Nephron progenitor cell (in vitro differentiated cells): ENCODE measurements at places on chromosomes 2 and 18.

DNA sequence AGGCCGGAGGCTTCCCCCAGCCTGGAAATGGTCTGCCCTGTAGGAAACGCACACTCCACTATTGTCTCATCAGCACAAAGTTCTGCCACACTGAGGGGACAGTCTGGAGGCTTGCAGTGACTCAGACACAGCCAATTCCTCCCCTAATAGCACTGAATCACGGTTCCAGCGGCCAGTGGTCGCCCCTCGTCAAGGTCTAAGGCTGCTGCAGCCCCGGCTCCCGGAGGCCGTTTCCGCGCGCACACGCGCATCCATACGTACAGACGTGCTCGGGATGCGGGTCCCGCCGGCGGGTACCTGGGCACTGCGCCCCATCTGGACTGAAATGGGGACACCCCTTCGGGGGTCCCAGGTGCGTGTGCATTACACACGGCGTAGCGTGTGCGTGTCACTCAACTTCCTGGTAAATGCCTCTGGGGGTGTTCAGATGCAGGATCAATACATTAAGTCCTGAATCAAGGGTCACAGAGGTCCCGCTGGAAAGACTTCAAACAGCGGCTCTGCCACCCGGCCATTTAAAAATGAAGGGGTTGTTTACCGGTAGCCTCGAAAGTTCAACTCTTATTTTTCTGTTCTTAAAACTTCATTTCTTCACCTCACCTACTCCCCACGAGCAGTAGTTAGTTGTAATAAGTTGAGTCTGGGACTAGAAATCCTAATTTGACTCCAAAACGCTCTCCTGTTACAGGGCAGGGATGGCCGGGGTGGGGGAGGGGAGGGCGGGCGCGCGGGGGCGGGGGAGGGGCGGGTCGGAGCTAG, 572 bp upstream of the ZNF516 start:
- H3K27ac ChIP-seq = peak overlapping the region; percentile 99
- H3K4me3 ChIP-seq = peak overlapping the region; percentile 94
- H3K4me1 ChIP-seq = peaks cover 43% of the 10 kb centered on the region

DNA sequence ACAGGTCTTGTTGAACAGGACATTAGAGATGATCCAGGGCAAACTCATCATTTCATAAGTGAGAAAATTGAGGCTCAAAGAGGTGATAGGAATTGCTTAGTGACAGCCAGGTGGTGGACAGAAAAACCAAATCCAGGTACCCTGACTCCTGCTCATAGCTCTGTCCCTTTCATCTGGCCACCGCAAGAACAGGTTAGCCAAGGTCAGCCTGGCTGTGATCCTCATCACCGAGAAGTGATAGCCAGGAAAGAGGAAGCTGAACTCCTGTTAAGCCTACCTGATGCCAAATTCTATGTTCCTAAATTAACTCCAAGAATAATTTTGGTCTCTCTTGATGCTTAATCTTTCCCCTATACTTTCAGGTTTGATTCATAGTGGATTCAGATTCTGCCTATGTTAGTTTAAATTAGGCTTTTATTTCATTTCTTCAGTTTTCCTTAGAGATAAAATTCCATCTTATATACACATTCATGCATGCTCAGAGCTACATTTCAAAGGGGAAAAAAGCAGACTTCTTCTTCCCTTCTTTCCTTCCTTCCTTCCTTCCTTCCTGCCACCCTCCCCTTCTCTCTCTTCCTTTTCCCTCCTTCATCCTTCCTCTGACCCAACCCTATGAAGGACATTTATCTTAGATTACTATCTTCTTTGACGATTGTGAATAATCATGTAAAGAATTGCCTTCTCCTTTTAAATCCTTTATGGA, 17.3 kb upstream of the CRIM1 start:
- DNase-seq = no peak
- no peaks in the 10 kb centered on the region for H3K36me3 ChIP-seq
- no peak overlapping the region for H3K4me3 ChIP-seq
- H3K27me3 ChIP-seq = peaks cover 2% of the 10 kb centered on the region
- no peak overlapping the region for H3K27ac ChIP-seq

DNA sequence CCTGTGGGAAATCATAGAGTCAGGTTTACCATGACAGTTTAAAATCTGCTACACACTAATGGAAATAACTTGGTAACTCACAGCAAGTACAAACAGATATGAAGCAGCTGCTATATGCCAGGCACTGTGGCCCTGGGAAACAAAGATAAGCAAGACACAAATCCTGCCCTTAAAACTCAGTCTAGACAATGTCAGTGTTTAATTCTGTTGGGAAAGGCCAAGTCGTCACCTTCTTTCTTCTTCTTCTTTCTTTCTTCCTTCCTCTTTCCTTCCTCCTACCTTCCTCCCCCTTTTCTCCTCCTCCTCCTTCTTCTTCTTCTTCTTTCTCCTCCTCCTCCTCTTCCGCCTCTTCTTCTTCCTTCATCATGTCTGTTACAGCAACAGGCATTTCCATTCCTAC, 26.8 kb downstream of the PLEK start:
- no peak for DNase-seq
- H3K27ac ChIP-seq = no peak overlapping the region
- H3K4me1 ChIP-seq = peaks cover 15% of the 10 kb centered on the region
- no peak overlapping the region for H3K4me3 ChIP-seq
- no peaks in the 10 kb centered on the region for H3K36me3 ChIP-seq
- no peaks in the 10 kb centered on the region for H3K27me3 ChIP-seq

GRCh38 chr2:203562268-203562667, 27.2 kb upstream of the RAPH1 start:
- DNase-seq = no peak
- peak overlapping the region; percentile 23 for H3K27ac ChIP-seq
- H3K27me3 ChIP-seq = peaks cover 5% of the 10 kb centered on the region
- no peaks in the 10 kb centered on the region for H3K36me3 ChIP-seq
- no peak overlapping the region for H3K4me3 ChIP-seq
- H3K4me1 ChIP-seq = no peaks in the 10 kb centered on the region

- H3K36me3 ChIP-seq = no peaks in the 10 kb centered on the region
- H3K27me3 ChIP-seq = no peaks in the 10 kb centered on the region
- H3K4me1 ChIP-seq = peaks cover 8% of the 10 kb centered on the region
- DNase-seq = no peak
These were observed 16.8 kb downstream of the AP1S3 start for GRCh38 chr2:223820549-223820948.

DNA sequence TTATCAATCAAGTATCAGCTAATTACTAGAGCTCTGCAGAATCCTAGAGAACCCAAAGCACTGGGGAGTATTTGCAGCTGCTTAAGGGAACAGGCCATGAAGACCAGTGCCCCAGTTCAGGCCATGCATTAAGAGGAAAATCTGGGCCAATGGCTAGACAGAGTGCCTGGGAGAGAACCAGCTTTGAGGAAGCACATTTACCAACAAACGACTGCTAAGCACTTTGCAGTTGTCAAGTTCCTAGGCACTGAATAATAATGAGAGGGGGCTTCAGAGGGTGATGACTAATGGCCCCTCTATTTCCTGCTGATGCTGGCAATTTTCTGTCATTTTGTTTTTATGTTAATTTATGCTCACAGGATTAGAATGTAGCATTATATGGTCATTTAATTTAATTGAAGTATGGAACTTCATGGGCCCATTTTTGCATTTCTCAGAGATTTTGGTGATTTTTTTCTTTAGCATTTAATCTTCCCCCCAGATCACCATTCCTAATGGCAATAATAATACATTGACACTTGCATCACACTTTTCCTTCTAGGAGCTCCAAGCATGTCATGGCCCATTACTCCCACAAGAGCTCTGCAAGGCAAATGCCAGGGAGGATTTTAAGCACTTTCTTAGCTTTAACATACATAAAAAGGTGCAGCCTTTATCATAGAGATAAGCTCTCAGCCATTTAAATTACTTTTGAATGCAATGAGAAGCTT, 147.7 kb upstream of the SPATS2L start:
- H3K27ac ChIP-seq = no peak overlapping the region
- peaks cover 19% of the 10 kb centered on the region for H3K4me1 ChIP-seq
- H3K27me3 ChIP-seq = peaks cover 4% of the 10 kb centered on the region
- DNase-seq = no peak

- peaks cover 6% of the 10 kb centered on the region for H3K27me3 ChIP-seq
- no peaks in the 10 kb centered on the region for H3K36me3 ChIP-seq
- DNase-seq = no peak
- no peak overlapping the region for H3K4me3 ChIP-seq
These were observed 219.7 kb upstream of the HS6ST1 start for GRCh38 chr2:128538396-128538795.

DNA sequence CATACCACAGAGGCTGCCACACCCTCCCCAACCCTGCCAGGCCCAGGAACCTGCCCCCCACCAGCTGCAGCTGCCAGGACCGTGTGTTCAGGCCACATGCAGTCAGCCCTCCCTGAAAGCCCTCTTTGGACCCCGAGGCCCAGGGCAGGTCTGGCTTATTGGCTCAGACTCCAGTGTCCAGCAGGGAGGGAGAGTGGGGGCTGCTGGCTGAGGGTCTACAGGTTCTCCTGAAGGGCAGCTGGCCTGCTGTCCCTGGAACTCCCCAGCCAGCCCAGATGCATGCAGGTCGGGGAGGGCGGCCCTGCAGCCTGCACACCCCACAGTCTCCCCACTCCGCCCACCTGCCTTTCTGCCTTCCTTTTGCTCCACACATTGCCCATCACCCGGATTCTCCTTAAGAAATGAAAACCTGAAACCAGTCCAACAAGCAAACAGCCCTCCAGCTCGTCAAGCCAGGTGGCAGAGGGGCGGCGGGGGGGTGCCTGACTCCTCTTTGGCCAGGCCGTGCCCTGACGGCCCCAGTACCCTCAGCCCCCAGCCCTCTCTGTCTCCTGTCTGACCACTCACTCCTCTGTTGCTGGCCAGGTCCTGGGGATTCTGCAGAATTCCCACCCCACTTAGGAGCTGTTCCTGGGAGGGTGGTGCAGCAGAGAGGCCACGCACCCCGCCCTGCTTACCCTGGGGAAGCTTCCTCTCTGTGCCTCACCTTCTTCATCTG, 18.0 kb downstream of the GPR35 start:
- peaks cover 18% of the 10 kb centered on the region for H3K4me1 ChIP-seq
- H3K36me3 ChIP-seq = no peaks in the 10 kb centered on the region
- H3K4me3 ChIP-seq = no peak overlapping the region
- no peak overlapping the region for H3K27ac ChIP-seq
- no peak for DNase-seq

DNA sequence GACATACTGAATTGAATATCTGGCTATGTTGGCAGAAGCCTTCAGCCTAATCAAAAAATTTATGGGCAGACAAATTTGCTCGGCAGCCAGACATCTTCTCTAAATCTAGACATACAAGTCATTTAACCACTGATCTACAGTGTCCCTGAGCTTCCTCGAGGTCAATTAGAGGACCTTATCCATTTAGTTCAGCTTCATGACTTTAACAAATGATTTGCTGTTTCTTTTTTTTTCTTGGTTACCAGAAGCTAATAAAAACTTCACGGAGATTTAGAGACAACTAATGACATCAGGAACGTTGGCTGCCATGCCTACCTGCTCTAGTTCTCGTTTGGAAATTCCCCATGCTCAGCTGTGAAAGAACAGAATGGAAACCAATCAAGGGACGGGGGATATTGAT, 223.8 kb downstream of the BCL2 start:
- peaks cover 65% of the 10 kb centered on the region for H3K4me1 ChIP-seq
- H3K36me3 ChIP-seq = peaks cover 11% of the 10 kb centered on the region
- H3K27ac ChIP-seq = peak overlapping the region; percentile 87
- peaks cover 11% of the 10 kb centered on the region for H3K27me3 ChIP-seq
- no peak overlapping the region for H3K4me3 ChIP-seq
- DNase-seq = no peak

DNA sequence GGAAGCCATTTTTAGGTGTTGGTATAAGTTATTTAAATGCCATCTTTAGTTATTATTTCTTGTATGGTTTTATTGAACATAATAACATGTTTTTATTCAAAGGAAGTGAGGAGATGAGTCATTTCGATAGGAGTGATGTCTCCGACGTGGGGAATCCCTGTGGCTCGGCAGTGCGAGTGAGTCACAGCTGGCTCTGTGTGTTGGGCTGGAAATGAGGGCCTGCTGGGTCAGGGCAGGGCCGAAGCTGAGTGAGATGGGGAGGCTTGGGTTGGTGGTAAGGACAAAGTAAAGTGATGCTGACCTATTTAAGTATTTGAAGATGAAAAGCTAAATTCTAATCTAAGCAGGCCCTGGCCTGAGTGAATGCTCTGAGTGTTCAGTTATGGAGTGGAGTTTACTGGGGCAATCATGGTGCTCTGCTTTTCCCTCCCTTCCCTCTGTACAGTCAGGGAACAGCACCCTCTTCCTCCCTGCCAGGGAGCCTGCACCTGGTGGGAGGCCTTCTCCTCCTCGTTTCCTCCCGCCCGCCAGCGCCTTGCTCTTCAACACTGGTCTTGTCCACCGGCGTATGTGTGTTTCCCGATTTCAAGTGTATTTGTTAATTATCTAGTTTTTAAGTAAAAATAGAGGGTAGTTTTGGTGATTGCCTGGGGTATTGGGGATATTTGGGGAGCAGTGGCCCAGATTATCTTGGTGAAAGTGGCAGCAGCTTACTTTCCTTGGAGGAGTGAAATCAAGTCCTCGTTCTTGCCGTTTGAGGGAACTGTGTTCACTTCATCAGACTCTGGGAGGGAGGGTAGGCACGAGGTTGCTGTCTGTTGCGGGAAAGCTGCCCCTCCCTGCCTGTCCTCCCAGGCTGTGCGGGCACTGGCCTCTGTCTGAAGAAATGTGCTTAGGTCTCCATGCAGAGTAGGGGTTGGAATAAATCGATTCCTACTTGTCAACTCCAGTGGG, 157.0 kb downstream of the LDLRAD4 start:
- no peaks in the 10 kb centered on the region for H3K36me3 ChIP-seq
- no peak overlapping the region for H3K27ac ChIP-seq
- DNase-seq = no peak
- no peak overlapping the region for H3K4me3 ChIP-seq
- H3K27me3 ChIP-seq = no peaks in the 10 kb centered on the region
